ENCODE measurements at places on chromosomes 3 and 15. TPM values are rescaled to one million over a fixed set of nuclear protein-coding genes. Genes with fewer than 3 reads are reported as not detected.

DNA sequence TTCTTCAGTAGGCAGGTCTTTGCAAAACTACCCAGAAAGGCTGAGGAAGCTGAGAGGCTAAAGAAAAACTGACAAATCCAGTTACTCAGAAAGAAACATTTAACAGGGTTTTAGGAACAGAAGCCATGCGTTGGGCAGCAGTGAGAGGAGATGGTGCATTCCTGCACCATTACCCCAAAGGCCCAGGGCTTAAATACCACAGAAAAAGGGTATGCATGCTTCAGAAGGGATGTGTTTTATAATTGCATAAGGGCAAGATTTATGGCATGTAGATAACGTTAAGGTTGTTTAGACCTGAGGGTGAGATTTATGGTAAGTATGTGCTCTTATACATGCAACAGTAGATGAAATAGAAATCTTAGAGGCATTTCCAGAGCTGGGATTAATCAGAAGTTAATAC, 10.0 kb downstream of the C3orf52 start:
- DNase-seq: no peak

- no peak for DNase-seq
Measured at GRCh38 chr3:129238945-129239705, 10.3 kb upstream of the COPG1 start.

GRCh38 chr15:44101944-44102343, 93.1 kb downstream of the FRMD5 start:
- DNase-seq: peak; percentile 65

- no peak for DNase-seq
Measured at GRCh38 chr15:101378879-101379278, 83.8 kb upstream of the SNRPA1 start.

DNA sequence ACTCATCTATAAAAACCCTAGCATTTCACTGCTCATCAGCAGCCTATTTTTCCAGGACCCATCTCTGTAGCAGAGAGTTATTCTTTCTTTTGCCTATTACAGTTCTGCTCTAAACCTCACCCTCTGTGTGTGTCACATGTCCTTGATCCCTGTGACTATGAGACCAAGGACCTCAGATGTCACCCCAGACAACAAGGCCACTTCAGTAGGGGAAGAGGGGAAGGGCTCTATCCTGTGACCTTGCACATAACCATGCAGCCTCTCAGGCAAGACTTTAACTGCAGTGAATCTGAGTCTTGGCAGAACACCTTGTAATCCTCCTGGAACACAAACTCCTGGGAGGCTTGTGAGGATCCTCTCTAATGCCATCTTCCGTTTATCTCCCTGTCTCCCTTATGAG, 4.4 kb upstream of the ZNF589 start:
- no peak for DNase-seq

- DNase-seq: no peak
Measured at GRCh38 chr3:66532160-66532587, 31.4 kb upstream of the LRIG1 start.

DNA sequence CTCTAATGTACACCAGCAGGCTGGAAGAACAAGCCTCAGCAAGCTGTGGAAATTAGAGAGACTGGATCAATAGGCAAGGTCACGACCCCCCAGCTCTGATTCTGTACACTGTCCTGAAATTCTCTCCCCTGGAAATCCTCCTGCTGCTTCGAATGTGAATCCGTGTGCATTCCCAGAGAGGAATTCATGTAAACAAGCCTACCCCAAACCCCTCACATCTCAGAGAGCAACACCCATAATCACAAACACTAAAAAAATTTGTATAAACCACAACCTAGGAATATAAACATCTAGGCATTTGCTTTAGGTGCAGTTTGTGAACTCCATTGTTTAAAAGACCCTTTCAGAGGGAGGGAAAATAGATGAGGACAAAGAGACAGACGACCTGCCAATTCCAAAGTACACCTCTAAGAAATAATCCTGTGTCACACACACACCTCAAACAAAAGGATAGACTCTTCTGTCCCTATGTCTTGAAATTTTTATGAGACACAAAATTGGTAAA, 325.2 kb downstream of the WDR72 start:
- no peak for DNase-seq

DNA sequence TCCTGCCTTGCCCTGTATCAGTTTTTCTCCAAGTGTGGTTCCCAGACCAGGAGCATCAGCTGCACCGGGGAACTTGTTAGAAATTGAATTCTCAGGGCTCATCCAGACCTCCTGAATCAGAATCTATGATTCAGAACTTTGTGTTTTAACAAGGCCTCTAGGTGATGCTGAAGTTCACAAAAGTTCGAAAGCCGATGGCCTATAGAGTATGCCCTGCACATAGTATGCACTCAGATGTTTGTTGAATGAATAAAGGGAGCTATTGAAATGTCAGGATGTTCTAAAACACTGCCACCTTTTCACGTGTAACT, 664 bp upstream of the LARP6 start:
- DNase-seq: no peak

DNA sequence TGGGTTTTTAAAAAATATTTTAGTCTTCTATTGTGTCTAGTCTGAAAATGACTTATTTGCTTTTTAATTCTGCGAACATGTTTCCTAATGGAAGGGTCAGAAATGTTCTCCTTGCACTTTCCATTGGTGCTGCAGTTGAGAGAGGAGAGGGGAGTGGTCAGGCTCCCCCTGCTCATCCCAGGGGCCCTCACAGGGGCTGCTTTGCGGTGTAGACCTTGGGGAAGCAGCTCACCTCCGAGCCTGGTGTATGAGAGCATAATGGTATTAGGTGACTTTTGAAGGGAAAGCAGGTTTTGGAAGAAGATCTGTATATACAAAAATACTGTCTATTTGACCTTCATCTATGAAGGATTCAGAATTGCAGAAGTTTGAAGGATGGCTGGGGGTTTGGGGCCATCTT, 28.3 kb downstream of the APBA2 start:
- no peak for DNase-seq

DNA sequence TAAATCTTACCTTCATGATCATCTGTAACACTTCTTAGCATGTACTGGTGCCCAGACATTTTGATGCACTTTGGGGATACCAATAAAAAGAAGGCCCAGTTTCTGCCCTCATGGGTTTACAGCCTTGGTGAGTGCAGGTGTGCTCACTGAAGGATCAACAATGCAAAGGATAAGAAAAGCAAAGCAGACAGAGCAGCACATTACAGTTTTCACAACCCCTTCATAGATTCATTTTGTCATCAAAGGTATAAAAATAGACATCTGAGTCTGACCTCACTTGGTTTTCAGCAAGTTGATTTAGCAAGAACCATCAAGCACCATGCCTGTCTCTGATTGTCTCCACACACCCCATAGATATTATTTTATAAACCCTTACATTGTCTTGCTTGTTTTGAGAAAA, 77.6 kb downstream of the BFSP2 start:
- no peak for DNase-seq

Gene NDUFB4
- total RNA-seq: 135 TPM
